Hepatic stellate cell (primary cell): ENCODE measurements at places on chromosomes 3 and 15.

DNA sequence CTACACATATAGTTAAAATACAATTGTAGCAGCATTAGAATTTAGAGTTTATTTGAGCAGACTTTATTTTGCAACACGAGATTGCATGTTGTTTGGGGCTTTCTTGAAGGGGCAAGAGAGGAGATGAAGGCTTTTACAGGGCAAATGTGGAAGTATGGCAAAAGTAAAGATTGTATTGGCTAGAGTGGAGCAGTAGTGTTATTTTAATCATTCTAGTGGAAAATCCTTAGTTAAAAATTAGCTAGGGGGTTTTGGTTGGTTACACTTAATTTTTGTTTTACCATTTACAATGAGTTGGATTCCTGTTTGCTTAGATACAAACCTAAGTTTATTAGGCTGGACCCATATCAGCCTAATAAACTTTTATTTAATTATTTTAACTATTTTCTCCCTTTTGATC, 4.6 kb downstream of the OR5H15 start:
- no peak for DNase-seq

DNA sequence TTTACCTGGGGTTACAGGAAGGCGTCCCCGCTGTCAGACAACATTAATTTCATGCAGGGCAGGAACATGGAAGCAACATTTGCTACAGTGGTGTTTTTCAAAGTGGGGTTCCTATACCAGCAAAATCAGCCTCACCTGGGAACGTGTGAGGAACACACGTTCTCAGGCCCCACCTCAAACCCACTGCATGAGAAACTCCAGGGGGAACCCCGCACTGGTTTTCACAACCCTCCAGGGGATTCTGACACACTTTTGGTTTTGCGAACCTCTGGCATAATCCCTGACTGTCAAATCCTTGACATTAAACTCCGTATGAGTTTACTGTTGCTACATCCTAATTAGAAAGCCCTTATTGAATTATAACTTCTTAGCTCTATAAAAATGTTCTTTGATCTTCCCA, 127.7 kb downstream of the LRRK1 start:
- no peak for DNase-seq

- no peak for DNase-seq
Measured at GRCh38 chr3:157058392-157059071, 101.4 kb downstream of the CCNL1 start.

GRCh38 chr15:48472756-48473155, 141.5 kb downstream of the DUT start:
- no peak for DNase-seq

DNA sequence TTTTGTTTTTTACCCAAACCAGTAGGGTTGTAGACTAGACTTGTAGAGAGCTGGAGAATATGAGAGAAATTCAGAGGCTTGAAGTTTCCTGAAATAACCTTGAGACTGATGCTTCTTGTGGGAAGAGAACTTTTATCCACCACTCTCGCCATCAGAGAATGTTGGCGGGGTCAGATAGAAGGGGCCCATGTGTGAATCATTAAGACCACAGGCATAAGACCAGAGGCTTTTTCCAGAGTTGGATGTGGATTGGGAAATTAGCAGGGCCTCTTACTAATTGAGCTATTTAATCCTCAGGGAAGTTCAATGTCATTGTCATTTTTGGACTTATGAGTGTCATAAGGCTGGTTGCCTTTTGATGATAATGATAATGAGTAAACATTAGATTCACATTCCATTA, 246.9 kb upstream of the THRB start:
- no peak for DNase-seq

GRCh38 chr3:24416224-24416623, 78.4 kb downstream of the THRB start:
- no peak for DNase-seq

GRCh38 chr3:136818191-136818768, 646 bp upstream of the SLC35G2 start:
- DNase-seq: peak; percentile 63
